ENCODE measurements at places on chromosomes 2 and 18.

- DNase-seq = no peak
Measured at GRCh38 chr18:75029481-75029880, 179.5 kb downstream of the PTGR3 start.

DNA sequence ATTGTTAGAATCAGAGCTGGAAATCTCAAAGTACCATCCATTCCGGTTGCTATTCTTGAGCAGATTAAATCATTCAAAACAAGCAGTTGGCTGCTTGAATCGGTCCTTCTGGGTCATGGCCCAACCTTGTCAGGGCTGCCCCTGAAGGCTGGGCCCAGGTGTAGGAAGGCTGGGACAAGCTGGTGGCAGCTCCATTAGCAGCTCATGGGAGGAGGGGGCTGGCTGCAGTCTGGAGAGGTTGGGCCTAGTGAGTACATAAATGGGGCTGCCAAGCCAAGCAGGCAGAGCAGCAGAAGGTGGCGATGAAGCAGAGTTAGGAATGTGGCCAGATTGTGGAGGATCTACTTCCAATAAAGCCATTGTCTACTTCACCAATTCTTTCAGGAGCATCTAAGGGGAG lies 81.4 kb downstream of the ADCYAP1 start:
- no peak for DNase-seq

- no peak for DNase-seq
Measured at GRCh38 chr2:237501892-237502513, 15.0 kb downstream of the MLPH start.

DNA sequence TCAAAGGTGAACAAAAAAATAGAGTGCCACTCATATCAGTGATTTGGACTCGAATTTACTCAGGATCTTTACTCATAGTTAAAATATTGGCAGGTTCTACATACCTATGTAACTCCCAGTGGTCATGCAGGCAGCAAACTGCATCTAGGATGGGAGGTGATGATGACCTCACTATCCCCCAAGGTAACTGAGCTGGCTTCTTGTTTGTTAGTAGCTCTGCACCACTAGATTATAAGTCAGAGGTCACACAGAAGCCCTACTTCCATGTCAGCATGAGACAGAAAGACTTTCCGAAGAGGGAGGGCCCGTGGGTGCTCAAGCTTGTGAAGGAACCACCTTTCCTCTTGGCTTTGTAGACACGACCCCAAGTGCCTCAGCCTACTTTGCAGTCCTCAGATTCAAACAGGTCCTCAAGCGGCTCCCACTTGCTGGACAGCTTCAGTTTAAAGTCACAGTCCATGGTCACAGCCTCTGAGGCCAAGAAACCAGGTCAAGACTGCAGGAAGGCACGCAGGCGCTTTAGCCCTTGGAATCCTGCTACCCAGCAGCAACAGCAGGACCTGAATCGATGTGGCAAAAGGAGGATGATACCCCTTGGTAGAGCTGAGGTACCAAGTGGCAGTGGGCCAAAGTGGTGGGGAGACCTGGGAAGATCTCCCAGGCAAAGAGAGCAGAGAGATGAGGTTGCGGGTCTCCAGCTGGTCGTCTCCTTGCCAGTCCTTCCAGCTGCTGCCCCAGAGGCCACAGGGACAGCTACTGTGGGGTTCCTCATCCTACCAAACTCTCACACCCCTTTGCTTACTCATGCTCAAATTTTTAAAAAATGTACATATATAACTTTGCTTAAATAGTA lies 4.3 kb downstream of the NTSR2 start:
- DNase-seq = no peak

GRCh38 chr18:59096098-59096789 lies 43.4 kb upstream of the SEC11C start:
- no peak for DNase-seq

- DNase-seq = no peak
Measured at GRCh38 chr2:19744456-19745199, 157.2 kb downstream of the TTC32 start.

GRCh38 chr2:177429688-177430325 lies 37.2 kb downstream of the AGPS start:
- no peak for DNase-seq

GRCh38 chr2:149064365-149064841 lies 25.9 kb downstream of the LYPD6B start:
- DNase-seq = no peak

DNA sequence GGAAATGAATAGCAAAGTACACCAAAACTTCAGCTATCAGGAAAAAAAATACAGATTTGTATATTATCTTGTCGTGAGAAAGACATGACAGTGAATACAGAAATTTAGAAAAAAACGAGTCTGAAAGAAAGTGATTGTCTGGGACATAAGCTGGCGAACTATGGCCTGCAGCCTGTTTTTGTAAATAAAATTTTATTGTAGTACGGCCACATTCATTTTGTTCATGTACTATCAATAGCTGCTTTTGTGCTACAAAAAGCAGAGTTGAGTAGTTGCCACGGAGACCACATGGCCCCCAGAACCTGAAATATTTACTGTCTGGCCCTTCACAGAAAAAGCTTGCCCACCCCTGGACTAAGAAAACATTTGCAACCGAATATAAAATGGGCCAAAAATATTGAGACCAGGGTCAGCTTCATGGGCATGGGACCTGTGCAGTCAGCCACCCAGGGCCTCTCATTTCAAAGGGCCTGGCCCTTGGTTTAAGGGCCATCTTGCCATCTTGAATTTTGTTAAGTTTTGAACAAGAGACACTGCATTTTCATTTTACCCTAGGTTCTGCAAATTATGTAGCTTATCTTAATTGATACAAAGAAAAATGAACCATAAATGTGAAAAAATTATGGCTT lies 17.9 kb downstream of the ANTXR1 start:
- DNase-seq = no peak

- no peak for DNase-seq
Measured at GRCh38 chr2:65227020-65227455, 593 bp upstream of the ACTR2 start.

- DNase-seq = no peak
Measured at GRCh38 chr2:20609349-20609994, 41.4 kb downstream of the HS1BP3 start.

DNA sequence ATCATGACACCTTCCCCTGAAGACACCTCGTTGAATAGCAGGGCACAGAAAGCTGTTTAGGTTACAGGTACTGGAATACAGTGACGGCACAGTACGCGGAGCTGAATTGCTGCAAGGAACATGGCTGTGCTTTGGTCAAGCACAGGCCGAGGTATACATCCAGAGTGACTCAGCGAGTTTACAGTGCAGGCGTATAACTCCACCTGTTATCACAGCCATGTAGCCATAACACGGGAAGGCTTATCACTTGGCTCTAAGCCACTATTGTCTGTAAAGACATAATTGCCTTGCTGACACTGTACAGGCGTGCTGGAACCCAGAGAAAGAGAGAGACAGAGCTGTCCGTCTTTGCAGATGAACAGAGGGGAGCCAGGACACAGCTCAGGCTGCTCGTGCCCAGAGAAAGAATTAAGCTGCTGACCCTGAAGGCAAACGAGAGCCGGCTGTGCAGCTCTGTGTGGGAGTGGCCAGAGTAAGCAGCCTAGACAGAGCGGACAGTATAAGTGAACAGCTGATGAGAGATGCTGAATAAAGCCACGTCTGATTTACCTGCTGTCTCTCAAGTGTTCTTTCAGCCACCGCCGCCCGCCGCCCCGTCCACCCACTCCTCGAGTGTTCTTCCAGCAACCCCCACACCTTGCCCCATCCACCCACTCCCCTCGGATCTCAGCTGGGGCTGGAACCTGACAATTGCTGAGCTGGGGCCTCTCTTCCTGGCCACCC lies 87.3 kb upstream of the PPP1CB start:
- no peak for DNase-seq

- no peak for DNase-seq
Measured at GRCh38 chr2:38128653-38129052, 52.7 kb upstream of the CYP1B1 start.

- no peak for DNase-seq
Measured at GRCh38 chr2:54176577-54176976, 61.2 kb downstream of the ACYP2 start.

- no peak for DNase-seq
Measured at GRCh38 chr2:55550368-55551102, 31.0 kb downstream of the CFAP36 start.

DNA sequence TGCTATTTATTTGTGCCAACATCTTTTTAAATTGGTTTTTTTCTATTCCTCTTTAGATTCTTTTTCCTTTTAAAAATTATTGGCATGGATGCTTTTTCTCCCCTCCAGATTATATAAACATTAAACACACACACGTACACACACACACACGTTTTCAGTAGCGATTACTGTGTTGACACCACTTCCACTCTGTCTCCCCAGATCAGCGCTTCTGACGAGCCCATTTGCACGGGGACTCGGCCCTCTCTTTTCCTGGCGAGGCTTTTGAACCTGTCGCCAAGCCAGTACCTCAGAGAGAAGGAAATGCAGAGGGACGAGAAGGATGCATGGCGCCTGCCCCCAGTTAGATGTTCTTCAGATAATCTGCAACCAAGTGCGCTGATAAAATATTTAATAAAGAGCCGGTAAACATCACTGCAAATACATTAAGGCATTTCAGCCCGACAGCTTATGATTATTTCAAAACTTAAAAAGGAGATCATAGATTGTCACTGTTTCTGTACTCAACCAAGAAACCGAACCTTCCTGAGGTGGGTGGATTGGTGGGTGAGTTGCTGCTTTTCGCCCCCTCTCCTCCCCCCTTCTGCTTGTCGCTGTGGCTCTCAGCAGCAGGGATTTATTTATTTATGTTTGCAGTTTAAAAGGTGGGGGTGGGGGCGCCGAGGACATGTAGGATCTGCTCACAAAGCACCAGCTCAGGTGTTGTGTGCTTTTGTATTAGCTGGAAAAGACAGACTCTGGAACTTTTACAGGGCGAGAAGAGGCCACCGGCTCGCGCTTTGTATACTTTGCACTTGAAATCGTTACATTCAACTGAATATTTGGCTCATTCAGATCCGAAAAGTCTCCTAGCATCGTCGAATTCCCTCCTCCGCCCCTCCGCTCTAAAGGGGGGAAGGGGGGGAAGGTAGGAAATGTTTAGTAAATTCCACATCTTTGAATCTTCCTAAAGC lies 787 bp upstream of the TBR1 start:
- DNase-seq = no peak

DNA sequence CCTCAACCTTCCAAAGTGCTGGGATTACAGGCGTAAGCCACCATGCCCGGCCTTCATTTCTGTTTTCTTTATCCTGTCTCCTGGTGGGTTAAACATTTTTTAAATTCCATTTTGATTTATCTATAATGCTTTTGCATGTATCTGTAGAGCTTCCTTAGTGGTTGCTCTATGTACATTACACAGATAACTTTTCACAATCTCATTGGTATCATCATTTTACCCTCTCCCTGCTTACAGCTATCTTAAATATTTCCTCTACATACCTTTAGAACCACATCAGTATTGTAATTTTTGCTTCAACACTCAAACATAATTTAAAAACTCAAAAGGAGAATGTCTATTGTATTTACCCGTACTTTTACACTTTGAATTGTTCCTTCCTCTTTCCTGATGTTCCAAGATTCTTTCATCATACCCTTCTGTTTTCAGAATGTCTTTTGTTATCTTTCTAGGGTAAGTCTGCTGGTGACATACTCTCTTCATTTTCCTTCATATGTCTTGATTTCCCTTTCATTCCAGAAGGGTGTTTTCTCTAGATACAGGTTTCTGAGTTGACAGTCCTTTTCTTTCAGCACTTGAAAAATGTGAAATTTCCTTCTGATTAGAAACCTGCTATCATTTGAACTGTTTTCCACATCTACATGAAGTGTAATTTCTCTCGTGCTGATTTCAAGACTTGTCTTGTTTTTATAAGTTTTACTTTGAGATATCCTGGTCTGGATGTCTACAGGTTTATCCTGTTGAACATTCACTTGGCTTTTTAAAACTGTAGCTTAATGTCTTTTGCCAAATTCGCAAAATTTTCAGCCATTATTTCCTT lies 21.9 kb downstream of the PPP3R1 start:
- DNase-seq = no peak

DNA sequence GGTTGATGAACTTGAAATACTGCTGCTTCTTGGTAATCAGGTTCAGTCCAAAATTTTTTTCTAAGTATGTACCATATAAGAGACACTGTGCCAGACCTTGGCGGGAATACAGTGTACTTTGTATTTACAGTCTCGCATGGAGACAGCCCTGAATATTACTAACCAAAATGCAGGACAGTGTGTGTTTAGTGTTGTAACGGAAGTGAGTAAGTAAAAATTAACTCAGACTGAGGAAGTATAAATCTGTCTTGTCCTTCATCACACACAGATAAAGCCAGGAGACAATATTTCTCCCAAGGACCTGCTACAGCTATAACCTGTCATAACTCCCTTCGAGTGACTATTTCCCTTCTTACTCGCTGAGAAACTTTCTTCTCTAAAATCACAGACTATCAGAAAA lies 76.9 kb downstream of the ACTR3 start:
- DNase-seq = no peak

DNA sequence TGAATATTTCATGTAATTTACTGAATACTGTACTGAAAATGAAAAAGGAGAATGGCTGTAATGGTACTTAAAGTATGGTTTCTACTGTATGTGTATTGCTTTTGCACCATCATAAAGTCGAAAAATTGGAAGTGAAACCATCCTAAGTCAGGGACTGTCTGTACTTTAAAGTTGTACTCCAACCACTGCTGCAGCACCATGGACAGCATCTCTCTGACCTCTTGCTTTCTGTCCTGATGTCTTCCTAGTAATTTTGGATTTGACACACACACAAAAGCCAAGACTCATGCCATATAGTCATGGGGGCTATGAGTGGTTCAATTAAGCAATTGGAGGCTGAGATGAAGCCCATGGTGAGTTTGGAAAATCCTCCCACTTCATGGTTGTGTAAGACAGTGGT lies 256.3 kb upstream of the PKDCC start:
- no peak for DNase-seq

- DNase-seq = no peak
Measured at GRCh38 chr2:123732563-123732962, 292.5 kb upstream of the CNTNAP5 start.

DNA sequence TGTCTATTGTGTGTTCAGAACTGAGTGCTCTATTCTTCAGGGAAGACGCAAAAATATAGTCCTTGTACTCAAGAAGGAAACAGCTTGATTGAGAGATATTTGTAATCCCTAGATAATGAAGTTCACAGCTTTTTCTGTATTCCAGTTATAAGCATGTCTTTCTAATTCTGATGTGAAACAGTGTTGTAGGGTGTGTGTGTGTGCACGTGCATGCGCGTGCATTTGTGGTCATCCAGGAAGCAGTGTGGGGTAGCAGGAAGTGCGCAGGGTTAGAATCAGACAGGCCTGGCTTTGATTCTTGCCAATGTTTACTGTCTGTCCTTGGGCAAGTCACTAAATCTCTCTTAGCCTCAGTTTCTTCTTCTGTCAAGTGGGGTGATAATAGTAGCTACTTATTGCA lies 87.9 kb downstream of the NPAS2 start:
- no peak for DNase-seq

DNA sequence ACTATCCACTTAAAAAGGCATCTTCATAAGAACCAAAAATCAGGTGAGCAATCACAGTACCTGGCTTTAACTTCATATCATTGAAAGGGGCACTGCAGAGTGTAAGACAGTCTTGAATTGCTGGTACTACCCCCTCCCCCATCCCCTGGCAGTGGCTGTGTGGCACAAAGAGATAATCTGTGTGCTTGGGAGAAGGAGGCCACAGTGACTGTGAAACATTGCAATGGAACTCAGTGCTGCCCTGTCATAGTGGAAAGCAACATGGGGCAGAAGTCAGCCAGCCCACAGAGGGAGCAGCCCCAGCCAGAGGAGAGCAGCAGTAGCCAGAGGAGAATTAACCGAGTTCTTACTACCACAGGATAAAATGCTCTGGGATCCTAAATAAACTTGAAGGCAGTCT lies 45.3 kb upstream of the UGP2 start:
- DNase-seq = no peak

GRCh38 chr2:195037045-195037444 lies 620.0 kb upstream of the SLC39A10 start:
- DNase-seq = no peak

- DNase-seq = no peak
Measured at GRCh38 chr2:60867848-60868247, 13.5 kb upstream of the REL start.
